ENCODE measurements at places on chromosomes 2 and 18.

DNA sequence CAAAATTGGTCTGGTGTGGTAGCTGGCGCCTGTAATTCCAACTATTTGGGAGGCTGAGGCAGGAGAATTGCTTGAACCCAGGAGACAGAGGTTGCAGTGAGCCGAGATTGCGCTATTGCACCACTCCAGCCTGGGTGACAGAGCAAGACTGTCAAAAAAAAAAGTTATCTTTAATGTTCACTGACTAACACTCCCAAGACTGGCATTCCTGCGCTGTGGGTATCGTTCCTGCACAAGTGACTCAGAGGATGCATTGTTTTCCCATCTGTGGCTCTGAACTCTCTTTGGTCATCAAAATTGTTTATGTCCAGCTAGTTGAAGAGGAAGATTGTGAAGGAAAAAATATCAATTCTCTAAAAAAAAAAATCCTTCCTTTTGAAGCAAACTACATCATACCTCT, 539.0 kb downstream of the SOX11 start:
- peak; percentile 64 for DNase-seq

DNA sequence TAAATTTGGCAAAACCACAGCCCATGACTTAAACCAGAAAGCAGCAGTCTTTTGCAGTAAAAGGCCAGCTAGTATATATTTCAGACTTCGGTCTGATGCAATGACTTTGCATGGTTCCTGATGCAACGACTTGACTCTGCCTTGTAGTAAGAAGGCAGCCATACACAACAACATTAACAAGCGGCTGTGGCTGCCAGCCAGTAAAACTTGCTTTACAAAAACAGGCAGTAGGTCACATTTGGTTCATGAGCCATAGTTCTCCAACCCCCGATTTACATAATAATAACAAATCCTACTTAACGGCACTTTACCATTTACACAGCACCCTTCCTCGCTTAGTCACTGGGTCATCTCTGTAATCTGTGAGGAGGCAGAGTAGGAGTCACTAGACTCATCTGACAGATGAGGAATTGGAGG, 410.3 kb downstream of the LRATD1 start:
- DNase-seq, result peak; percentile 88

GRCh38 chr18:9615280-9615797, 980 bp upstream of the PPP4R1 start:
- no peak for DNase-seq

DNA sequence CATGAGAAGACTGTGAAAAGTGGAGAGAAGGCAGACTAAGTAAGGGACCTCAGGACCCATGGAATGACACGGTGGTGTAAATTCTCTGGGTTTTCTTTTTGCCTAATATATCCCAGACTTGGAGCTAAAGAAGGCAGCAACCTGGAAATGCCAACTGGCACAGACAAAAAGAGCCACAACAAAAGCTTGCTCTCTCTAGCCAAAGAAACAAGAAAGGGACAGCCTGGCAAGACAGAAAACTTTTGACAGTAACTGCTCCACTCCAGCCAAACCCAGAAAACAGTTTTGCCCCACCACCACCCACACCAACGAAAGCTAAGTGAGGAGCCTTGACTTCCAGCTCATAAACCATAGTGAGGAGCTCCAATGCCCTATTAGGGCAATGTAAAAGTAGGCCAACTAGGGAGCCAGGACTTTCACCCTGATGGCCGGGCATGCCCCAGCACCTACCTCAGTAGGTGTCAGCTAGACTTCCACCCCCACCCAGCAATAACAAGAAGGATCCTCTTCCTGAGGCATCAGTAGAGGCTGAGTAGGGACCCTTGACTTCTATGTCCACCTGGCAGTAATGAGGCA, 35.5 kb downstream of the PELI1 start:
- no peak for DNase-seq

DNA sequence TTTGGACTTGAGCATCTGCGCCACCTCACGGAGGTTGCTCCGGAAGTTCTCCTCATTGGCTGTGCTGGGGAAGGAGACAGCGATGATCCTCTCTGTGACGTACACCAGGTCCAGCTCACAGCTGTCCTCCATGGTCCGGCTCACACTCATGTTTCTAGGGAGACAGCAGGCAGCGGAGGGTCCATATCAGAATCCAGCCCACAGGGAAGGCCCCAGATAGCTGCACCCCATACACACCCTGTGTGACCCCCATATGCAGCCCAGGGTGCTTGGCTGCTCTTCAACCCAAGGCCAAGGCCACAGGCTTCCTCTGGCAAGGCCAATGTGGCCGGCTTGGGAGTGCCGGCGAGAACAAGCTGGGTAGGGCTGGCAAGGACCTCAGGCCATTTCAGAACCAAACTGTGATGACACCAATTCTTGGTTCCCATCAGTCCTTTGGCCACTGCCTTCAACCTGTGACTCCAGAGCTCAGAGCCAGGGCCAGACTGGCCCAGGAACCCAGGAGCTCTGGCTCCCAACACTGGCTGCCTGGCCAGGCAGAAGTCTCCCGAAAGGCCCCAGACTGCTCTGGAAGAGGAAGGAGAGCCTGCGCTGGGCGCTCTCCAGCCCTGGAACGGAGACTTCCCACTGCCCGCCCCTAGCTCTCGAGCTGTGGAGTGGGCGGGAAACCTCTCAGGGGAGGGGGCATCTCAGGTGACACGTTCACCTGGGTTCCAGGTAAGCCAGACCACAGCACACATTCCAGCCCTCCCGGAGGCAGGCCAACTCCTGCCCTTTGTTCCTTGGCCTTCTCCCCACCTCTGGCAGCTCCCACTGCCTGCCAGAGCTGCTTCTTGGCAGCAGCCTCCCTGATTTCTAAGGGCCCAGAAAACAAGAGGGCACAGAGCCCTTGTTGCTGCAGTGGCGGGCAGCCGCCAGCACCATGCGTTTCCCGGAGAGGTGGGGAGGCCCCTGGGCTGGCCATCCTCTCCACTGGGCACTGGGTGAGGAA, 104.7 kb downstream of the TNS1 start:
- no peak for DNase-seq
